Activated naive CD8-positive, alpha-beta T cell treated with anti-CD3 and anti-CD28 coated beads for 36 hours (primary cell): ENCODE measurements at places on chromosomes 3 and 15. TPM values are rescaled to one million over a fixed set of nuclear protein-coding genes. Genes with fewer than 3 reads are reported as not detected.

GRCh38 chr15:70956201-70956995 is 63.8 kb downstream of the LRRC49 start:
- no peak for DNase-seq

EEF1AKMT4 gene
- 10.2 TPM for total RNA-seq

- DNase-seq, result no peak
Measured at GRCh38 chr3:57755368-57755675, 787 bp upstream of the SLMAP start.

ANKRD63 gene
- not detected for total RNA-seq

- no peak for DNase-seq
Measured at GRCh38 chr3:129004639-129005295, 3.7 kb downstream of the EFCC1 start.

DNA sequence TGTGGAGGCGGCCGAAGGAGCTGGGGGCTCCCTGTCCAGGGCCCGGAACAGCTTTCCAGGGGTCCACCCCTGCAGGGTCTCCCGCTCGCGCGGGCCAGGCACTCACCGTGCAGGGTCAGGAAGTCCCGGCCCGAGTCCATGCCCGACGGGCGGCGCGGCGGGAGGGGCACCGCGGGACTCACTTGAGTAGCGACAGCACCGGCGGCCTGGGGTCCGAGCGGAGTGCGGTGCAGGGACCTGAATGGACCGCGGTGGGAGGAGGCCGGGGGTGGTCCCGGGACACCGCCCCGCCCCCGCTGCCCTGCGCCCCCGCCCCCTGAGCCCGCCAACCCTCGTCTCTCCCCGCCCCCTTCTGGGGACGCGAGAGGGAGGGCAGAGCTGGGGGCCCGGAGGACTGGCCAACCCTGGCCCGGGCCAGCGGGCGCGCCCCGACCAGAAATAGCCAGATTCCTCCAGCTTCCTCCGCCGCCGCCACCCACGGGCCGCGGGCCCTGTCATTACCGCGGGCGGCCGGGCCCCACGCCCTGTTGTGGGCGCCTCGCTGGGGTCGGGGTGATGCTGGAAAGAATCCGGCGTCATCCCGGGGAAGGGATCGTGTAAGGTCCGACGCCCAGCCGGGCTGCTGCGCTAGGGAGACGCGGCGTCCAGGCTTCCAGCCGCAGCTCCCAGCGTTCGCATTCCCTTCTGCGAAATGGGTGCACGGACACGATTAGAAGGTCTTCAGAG is at the start of gene PLCD1:
Gene PLCD1 (minus strand): TSS at position 243 of the 726 bp plus-strand sequence. CDS start 103 bp downstream, at position 140.
- peak; percentile 36 for DNase-seq

VEPH1 gene
- not detected for total RNA-seq

SERINC4 gene
- total RNA-seq, result 0.14 TPM

WDR72 gene
- not detected for total RNA-seq

DNA sequence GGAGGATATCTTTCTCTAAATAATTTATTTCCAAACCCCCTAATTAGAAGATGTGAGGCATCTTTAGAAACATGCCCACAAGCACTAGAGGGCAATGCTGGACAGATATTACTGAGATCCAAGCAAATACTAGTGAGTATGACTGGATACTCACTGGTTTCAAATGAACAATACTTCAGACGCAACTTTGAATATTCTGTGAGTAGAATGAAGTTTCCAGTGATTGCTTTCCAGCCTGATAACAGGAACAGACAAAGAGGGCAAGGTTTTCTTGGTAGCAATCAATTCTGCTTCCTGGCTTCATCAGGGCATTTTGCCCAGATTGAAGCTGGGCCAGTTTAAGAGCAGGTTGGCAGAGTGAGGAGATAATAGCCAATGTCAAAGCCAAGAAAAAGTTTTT is 442.6 kb upstream of the PDZRN3 start:
- DNase-seq, result no peak

- DNase-seq, result no peak
Measured at GRCh38 chr15:63600001-63600615, 2.9 kb downstream of the FBXL22 start.

PTX3 gene
- not detected for total RNA-seq

GRCh38 chr3:119063471-119063870 is 28.8 kb upstream of the IGSF11 start:
- DNase-seq, result no peak

GRCh38 chr3:33075995-33076394 is 21.0 kb downstream of the GLB1 start:
- no peak for DNase-seq

FRMD4B gene
- 6.1 TPM for total RNA-seq

- no peak for DNase-seq
Measured at GRCh38 chr3:144564011-144564410, 592.4 kb downstream of the DIPK2A start.

ADAMTS9 gene
- not detected for total RNA-seq

- no peak for DNase-seq
Measured at GRCh38 chr3:72307438-72308115, 522.6 kb upstream of the PROK2 start.

DNA sequence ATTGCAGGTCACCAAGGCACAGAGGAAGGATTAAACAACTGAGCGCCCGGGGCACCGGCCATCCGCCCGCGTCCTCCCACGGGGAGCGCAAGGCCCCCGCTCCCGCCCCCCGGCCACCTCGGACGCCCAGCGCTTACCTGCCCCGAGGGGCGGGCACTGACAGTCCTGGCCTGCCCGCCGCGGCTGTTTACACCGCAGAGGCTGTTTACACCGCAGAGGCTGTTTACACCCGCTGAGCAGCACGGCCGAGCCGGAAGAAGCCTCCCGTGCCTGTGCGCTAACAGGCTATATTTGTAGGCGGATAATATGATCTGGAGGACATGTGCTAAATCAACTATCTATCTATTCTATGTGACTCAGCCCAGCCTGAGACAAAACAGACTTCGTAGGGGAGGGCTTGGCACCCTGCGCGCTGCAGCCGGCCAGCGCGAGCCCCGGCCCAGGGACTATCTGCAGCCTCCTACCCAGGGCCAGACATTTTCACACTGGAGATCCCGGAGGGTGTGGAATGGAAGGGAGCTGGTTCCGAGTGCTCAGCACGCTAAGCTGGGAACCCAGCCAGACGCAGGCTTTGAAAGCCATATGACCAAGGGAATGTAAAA is at the start of gene LRRC2:
Gene LRRC2 (minus strand): TSS at position 263 of the 602 bp plus-strand sequence. CDS start 14,711 bp downstream, outside the sequence.
- peak; percentile 16 for DNase-seq
